ENCODE measurements at places on chromosomes 3 and 15.

DNA sequence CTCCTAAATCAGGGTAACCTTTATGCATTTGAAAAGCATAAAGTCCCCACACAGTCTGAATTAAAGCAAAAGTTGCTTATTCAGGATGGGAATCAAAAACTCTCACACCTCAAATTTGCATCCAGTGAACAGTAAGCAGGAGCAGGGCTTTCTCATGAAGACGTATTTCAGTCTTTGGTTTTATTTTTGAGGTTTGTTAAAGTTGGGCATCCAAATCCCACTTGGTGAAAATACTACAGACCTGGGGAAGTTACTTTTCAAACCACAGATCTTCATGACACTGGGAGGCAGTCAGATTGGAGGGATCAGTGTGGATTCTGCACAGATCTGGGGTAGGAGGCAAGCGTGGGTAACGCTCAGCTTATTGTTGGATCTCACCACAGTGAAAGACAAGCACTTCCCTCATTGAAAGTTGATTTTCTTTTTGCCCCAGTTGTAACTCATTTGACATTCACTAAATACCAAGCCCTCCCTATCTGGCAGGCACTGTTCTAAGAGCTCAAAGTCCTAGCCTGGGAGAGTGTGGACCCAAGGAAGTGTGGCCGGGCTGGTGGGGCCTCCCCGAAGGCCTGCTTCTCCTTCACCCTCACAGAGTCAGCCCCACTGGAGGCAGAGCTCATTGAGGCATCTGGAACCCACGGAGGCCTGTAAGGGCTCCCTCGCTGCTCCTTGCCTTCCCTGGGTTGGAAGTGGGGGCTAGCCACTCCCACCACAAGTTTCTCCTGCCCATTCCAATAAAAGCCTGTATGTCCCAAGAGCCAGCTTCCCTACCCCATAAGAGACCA, 783 bp upstream of the ISG20 start:
- no peak for DNase-seq

GRCh38 chr15:98232761-98233160, 272.3 kb downstream of the ARRDC4 start:
- DNase-seq, result no peak

DNA sequence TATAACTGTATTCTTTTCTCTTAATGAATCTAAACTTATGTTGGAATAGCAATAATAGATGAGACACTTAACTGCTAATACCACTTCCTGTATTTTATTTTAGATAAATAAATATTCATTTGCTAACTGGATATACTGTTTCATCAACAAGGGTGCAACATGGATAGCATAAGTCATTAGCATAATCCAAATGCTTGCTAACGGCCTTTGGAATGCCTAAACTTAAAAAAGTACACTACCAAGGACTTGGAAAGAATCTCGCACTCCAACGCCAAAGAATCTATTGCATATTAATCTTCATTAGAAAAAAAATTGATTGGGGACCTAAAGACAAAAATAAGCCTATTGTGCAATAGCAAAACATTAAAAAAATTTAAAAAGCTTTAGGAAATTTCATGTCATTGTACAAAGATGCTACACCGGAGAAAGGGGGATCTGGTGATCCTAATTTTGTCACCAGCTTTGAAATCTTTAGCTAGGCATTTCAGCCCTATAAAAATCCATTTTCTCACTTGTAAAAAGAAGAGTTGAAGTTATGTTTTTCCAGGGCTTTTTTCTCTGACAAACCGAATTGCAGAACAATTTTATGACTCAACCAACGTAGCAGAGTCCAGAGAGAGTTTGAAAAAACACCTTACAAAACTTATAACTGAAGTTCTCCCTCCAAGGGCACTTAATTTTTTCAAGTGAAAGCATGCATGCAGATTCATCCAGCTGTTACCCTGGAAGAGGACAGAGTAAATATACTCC, 4.1 kb downstream of the VGLL3 start:
- DNase-seq, result no peak

DNA sequence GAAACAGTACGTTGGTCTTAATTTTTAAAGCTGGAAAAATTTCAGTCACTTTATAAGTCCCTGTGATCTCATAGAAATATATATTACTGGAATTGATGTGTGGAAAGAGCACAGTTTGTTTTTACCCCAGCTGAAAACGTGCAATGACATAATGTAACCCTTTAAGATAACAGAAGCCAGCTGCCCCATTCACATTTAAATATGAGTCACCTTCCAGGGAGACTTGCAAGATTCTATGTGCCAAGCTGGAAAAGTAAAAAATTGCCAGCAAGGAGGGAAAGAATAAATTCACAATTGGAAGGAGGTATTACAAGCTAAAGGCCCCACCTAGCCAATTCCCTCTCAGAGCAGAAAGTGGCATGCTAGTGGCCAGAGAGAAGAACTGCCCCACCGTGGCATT, 50.2 kb downstream of the SAMMSON start:
- DNase-seq, result no peak

DNA sequence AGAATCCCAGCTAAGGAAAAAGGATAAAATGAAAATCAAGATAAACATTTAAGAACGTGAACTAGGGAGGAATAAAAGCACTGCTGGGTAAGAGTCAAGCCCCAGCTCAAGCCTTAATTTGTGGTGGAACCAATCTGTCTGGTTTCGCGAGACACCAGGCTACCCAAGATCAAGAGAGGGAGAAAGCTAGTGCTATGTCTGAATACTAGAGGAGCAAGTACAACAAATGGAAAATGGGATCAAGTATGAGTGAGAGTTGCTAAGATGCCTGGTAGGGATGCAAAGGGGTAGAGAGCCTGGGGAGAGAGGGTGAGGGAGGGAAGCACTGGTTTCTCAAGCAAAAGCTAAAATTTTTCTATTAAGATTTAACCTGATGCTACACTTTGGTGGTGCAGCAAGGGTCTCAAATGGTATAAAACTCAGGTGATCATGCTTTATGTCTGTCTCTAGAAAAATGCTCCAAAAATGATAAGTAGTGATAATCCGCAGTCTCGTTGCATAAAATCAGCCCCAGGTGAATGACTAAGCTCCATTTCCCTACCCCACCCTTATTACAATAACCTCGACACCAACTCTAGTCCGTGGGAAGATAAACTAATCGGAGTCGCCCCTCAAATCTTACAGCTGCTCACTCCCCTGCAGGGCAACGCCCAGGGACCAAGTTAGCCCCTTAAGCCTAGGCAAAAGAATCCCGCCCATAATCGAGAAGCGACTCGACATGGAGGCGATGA, 1.7 kb upstream of the SETD5 start:
- DNase-seq, result no peak

GRCh38 chr15:46735115-46735514, 982.2 kb upstream of the SEMA6D start:
- no peak for DNase-seq

DNA sequence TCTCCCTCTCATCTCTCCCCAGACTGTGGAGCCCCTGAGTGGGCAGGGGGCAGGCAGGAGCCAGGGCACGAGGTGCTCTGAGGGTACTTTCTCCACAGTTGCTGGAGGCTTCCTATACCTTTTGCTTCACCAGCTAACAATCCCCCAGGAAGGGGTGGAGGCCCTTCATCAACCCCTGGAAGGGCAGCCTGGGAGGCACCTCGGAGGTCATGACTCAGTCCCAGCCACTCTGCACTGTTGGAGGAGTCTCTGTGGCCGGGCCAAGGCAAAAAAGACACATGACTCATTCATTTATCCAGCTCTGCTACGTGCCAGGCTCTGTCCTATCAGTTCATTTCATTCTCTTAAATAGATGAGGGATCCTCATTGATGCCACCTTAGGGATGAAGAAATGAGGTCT, 15.6 kb upstream of the KY start:
- no peak for DNase-seq

DNA sequence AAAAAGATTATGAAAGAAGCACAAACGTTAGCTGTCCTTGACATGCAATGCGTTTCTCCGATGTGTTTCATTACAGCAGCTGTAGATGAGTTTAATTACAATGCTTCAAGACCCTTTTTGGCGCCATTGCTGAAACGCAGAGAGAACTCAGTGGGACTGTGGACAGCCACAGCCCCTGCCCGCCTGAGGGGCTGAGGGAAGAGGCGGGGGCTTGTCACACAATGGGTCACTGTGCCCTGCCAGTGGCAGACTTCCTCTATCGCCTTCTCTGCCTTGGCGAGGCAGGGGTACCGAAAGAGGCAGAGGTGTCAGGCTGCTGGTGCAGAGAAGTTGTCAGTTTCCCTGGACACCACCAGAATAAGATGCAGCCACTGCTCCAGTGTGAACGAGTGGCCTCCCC, 252.0 kb downstream of the NR2F2 start:
- no peak for DNase-seq

GRCh38 chr3:171095063-171095462, 68.5 kb upstream of the SLC2A2 start:
- no peak for DNase-seq

- DNase-seq, result no peak
Observed at GRCh38 chr3:149080699-149081091, 5.6 kb downstream of the HLTF start.

- no peak for DNase-seq
Observed at GRCh38 chr15:53757906-53758305, 1.6 kb downstream of the WDR72 start.

DNA sequence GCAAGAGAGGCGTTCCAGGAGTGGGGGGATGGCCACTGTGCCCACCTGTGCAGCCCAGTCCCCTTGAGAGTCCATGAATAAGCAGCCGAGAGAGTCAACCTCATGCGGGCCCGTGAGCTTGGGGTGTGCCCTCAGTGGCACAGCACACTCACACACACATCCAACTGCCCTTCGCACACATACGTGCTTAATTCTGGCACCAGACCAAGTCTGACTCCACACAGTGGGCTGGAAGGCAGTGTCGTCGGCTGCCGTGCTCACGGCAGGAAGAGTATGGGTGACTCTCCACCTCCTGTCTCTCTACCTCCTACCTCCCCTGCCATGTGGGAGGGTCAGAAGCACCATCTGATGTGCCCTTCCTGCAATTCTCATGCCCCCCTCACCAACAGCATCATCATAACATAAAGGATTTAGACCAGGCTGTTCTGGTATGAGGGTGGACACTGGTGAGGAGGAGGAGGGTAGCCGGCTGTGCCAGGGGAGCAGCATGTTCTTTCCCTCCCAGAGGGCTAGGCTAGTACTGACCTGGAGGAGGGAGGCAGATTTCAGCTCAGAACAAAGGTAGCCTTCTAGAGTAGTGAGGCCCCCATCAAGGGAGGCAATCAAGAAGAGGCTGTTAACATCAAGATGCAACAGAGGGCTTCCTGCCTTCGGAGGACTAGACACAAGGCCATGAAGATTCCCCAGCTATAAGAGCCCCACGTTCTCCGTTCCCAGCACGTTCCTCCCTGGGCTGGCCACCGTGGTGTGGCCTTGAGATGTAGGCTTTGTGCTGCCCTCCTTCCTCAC, 5.3 kb upstream of the STRA6 start:
- DNase-seq, result no peak

DNA sequence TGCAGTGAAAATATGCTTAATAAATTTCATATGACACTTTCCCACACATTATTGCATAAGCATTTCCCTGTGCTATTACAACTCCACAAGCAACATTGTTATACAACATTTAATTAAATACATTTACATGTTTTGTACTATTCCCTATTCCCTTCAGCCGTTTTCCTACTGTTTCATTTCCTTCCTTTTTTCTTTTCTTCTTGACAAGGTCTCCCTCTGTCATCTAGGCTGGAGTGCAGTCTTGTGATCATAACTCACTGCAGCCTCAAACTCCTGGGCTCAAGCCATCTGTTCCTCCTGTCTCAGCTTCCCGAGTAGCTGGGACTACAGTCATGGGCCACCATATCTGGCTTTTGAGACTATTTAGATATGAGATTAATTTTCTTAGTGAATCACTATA, 254.7 kb downstream of the NFKBIZ start:
- DNase-seq, result no peak

DNA sequence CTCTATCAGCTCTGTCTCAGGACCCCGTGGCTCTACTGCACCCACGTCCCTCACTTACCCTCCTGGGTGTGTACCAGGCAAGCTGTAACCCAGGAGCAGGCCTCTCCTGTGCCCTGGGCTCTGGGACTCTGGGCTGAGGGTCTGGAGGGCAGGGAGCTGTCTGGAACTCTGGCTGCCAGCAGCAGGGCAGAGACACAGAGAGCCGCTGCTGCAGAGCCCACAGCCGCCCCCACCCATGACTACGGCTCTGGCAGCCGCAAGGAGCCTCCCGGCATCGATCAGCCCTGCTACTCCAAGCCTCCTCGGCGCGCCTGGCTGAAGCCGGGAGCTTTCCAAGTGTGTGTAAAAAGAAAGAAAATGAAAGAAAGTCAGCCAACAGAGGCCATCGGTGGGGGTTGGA, 103.7 kb upstream of the ATP2B2 start:
- no peak for DNase-seq

DNA sequence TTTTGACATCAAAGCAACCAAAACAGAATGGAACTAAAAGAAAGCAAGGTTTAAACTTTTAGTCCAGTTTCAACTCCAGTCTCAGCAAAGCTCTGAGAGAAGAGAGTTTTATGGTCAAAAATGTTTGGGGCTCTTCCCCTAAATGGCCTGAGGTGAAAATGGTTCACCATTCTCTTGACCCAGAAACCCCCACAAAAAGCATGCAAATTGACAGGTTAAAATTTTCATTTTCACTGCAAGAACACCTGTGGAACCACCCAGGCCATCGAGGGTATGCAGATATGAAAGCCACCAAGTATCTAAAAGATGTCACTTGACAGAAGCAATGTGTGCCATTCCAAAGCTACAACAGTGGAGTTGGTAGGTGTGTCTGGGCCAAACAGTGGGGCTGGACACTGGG, 195.0 kb downstream of the MAGI1 start:
- DNase-seq, result no peak

DNA sequence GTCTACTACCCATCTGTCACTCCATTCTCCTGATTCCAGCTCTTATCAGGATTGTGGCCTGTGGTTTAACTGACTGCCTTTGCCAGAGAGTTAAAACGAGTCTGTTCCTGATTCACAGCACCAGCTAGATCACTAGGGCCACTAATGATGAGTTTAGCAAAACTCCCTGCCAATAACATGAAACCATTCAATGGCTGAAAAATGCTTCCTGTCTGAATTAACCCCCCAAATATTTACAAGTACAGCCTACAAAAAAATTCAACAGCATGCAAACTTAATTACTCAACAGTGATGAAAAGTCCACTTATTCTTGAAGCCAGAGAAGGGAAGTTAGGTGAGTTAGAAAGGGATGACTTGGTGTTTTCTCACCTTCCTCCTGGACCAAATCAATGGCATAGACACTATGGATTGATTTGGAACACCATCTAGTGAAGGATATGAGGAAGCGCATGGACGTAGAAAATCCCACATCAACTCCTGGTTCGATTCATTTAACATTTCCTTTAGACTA, 141.4 kb downstream of the TGFBR2 start:
- no peak for DNase-seq

GRCh38 chr15:80711886-80712285, 16.8 kb downstream of the ABHD17C start:
- no peak for DNase-seq

DNA sequence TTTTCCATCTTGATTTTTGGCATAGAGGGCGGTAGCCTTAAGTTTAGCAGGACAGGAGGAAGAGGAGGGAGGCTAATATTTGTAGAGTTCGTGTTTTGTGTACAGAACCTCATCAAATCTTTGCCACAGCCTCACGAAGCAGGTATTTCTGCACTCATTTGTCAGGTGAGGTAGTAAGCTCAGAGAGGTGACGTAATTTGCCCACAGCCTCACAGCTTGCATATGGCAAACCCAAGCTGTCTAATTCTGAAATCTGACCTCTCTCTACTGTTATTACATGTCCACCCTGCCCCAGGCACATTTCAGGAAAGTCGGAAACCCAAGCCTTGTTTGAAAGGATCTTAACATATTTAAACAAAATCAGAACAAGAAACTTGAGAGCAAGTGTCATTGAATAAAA, 91.1 kb upstream of the TPM1 start:
- no peak for DNase-seq
